ENCODE measurements at places on chromosomes 3 and 15.

GRCh38 chr3:133394561-133395311, 5.1 kb upstream of the BFSP2 start:
- DNase-seq = no peak

- DNase-seq = no peak
Measured at GRCh38 chr15:48627260-48627940, 18.1 kb downstream of the FBN1 start.

DNA sequence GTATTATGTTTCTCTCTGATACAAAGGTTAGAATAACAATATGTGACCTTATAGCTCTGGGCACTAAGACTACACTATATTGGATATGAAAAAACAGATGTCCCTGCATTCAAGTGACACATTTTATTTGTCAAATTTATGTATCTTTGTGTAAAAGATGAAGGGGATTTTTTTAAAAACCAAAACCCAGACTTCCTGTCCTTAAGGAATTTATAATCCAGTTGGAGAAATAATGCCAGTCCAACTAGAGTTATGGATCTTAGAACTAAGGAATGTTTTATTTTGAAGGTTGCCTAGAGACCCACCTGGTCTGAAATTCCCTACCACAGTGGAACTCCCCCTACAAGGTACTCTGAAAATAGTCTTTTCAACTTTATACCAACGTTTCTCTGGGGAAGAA, 33.3 kb upstream of the PIK3CB start:
- DNase-seq = no peak

DNA sequence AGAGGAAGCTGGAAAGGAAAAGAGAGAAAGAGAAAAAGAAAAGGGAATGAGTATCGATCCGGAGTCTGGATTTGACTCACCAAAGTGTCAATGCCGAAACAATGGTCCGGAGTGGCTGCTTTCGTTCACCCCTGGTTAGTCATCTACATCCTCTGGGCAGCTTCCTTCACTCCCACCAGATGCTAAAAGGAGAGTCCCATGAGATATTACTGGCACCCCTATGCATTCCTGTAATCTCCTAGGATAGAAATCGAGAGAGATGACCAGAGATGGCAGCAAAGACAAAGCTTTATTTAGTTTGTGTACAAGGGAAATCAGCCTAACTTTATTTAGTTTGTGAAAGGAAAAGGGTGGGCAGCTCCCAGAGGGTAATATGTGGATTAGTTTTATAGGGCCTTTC, 622.2 kb downstream of the ZPLD1 start:
- no peak for DNase-seq

DNA sequence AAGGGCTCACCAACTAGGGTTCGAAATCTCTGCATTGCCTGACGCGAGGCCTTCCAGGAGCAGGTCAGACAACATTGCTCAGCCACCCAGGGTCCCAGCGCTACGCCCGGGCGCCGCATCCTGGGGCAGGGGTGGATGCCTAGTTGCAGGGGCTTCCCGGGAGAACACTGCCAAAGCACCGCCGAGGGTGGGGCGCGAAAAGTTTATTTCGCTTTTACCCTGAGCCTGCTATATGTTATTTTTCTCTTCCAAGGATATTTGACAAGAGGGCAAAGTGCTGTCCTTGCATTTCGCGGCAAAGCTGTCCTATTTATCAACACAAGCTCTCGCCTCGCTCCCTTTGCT, 549 bp upstream of the SOX14 start:
- DNase-seq = no peak

GRCh38 chr15:66765478-66766281, 63.6 kb downstream of the SMAD6 start:
- DNase-seq = no peak

GRCh38 chr3:65138556-65138955, 450.8 kb upstream of the ADAMTS9 start:
- DNase-seq = no peak

DNA sequence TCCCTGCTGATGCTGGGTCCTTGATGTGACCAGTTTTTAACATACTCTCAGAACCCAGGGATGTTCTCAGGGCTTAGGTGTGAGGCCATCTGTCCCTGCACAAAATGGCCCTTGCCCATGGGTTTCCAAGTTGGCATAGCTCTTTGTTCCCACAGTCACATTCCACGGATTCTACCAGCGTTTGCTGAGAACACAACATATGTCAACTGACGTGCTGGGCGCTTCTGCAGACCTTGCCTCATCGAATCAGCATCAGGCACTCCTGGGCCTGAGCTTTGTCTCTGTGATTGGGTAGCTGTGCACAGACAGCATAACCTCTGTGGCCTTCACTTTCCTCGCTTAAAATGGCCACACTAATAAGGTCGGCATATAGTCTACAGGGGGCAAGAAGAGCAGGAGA, 69.0 kb downstream of the MGLL start:
- DNase-seq = no peak

GRCh38 chr3:42780892-42781700, 8.0 kb upstream of the CCDC13 start:
- no peak for DNase-seq

GRCh38 chr3:16388850-16389441, 123.9 kb downstream of the OXNAD1 start:
- DNase-seq = no peak

GRCh38 chr3:147007736-147008245, 398.6 kb downstream of the ZIC4 start:
- DNase-seq = no peak

DNA sequence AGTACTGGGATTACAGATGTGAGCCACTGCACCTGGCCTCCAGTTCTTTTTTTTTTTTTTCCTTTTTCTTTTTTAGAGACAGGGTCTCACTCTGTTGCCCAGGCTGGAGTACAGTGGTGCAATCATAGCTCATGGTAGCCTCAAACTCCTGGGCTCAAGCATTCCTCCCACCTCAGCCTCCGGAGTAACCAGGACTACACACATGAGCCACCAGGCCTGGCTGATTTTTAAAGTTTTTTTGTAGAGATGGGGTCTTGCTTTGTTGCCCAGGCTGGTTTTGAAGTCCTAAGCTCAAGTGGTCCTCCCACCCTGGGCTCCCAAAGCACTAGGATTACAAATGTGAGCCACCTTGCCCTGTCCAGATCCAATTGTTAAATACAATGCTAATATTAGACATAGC, 13.6 kb upstream of the ULK3 start:
- no peak for DNase-seq

DNA sequence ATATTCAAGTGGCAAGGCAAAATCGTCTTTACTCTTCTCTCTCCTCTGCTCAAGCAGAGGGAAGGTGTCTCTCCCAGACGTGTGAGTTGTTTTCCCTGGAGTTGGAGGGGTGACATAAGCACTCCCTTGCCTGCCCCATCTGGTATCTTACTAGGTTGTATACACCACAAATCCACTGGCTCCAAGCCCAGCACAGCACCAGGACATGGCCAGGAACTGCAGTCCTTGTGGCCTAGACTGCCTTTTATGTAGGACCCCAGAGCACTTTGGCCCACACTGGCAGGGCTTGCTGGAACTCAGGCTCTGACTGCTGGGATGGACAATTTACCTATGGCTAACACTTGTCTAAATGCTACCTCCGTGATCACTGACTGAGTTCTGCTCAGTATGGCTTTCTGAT, 34.0 kb downstream of the DZIP3 start:
- no peak for DNase-seq

GRCh38 chr3:18740631-18741583, 315.8 kb upstream of the SATB1 start:
- DNase-seq = no peak

Data from cortex of kidney (tissue), 1 donor.